Camera-type eye (tissue), 1 donor: ENCODE measurements at places on chromosomes 12 and 14. TPM values are rescaled to one million over a fixed set of nuclear protein-coding genes. Genes with fewer than 3 reads are reported as not detected.

Gene VRTN
- not detected for total RNA-seq

Gene SMCO3
- 7.9 TPM for total RNA-seq

Gene LRCOL1
- 0.66 TPM for total RNA-seq

Gene CYP46A1
- 5.4 TPM for total RNA-seq
